NCI-H1105 (cell line): ENCODE measurements at places on chromosomes 1 and 21.

GRCh38 chr1:20587661-20588053 is 1.2 kb upstream of the CDA start:
- no peak for DNase-seq

DNA sequence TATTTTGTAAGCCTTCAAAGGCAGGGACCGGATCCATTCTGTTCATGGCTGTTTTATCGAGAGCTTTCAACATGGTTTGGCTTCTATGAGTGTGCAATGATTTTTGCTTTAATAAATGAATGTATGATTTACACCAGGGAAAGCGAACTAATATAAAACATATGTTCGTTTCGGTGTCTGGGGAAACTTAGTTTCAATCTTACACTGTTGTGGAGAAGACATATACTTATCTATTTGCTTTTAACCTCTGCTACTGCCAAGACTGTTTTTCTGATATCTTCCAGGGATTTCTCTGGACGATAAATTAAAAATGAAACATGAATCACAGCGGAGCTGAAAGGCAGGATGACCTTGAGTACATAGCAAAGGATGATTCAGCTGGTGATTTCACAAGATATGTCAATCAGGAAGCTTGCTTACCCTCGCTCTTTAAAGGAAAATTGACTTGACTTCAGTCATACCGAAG is 14.7 kb upstream of the CYYR1 start:
- no peak for DNase-seq

DNA sequence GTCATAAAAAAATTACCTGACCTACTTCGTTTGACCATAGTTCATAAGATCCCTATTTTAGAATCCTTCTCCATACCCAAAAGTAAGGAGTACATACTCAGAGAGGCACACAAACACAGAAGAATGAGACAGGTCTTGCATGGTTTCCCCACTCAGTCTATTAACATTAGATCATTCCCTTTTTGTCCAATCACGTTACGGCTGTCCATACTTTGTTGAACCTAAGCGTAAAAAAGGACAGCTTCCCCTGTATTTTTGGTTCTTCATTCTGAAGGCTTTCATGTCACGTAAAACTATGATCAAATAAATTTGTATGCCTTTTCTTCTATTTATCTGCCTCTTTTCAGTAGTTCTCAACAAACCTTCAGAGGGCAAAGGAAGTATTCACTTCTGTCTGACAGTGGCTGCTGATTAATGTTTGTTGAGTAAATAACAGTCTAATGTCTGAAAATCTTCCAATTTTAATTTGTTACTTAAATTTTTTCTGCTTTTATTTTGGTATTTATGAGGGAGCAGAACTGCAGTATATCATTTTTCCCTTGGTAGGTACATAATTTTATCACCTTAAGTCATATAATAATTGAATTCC is 16.4 kb downstream of the PKN2 start:
- DNase-seq = no peak

DNA sequence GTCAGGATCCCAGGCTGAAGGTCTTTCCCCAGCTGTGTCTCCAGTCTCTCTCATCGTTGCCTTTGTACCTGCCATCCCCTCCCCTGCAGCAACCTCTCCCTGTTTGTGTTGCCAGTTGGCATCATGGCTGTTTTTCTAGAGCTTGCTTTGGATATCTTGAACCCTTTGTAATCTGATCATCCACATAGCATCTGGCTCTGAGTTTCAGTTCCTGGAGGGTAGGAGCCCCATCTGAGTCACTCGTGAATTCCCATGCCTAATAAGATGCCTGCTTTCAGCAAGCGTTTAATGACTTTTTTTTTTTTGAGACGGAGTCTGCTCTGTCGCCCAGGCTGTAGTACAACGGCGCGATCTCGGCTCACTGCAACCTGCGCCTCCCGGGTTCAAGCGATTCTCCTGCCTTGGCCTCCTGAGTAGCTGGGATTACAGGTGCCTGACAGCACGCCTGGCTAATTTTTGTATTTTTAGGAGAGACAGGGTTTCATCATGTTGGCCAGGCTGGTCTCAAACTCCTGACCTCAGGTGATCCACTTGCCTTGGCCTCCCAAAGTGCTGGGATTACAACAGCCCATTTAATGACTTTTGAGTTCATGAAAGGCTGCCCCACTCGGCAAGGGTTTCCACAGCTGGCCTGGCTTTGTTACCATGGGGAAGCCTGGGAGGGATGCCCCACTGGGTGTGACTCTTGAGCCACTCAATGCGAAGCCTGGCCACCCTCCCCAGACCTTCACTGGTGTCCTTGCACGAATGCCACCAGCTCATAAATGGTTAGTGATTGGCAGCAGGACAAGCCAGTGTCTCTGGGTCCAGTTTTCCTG is 11.9 kb downstream of the ALPL start:
- DNase-seq = no peak

- DNase-seq = no peak
Measured at GRCh38 chr1:195909061-195909460, 699.2 kb downstream of the KCNT2 start.

GRCh38 chr1:168261390-168261789 is 19.3 kb upstream of the TBX19 start:
- no peak for DNase-seq

DNA sequence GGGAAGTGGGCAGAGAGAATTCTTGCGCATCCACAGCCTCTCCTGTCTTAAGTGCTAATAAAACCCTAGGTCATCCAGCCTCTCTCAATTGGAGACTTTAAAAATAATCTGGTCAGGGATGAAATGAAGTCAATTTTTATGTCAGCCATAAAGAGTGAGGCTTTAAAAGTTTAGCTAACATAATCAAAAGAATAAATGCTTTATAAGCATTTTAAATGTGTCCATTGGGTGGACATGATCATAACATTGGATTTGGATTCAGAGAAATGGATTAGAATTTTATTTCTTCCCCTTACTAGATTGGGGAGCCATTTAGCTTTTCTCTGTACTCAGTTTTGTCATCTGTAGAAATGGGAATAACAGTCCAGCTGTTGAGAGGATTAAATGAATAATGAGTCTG is 55.5 kb downstream of the PGM1 start:
- no peak for DNase-seq

DNA sequence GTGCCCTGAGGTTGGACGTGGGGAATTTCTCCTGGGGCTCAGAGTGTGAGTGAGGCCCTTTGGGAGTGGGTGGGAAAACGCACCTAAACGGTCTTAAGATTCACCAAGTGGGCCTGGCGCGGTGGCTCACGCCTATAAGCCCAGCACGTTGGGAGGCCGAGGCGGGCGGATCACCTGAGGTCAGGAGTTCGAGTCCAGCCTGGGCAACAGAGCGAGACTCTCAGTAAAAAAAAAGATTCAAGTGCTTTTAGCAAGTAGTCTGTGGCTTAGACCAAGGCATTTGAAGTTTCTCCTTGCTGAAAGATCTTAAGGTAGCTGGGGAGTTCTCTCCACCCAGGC is 1.4 kb downstream of the RPS8 start:
- DNase-seq = no peak

- DNase-seq = no peak
Measured at GRCh38 chr1:64917328-64917861, 49.0 kb downstream of the JAK1 start.

DNA sequence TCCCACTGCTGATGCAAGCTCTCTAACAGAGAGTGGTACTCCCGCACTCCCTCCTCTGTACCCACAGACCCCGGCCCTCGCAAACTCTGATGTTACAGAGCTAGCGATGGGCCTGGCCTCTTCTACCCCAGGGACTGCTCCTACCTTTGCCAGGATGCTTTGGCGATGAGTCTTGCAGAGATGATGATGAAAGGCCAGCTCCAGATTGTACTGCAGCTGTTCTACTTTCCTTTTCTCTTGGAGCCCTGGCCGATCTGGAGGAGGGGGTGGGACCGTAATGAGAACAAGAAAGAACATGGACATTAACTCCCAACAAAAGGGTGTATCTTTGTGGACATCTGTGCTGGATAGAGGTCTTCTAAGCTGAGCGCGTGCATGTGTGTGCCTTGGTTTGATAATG is 6.0 kb upstream of the LINGO4 start:
- no peak for DNase-seq

GRCh38 chr1:51578383-51579109 is 38.3 kb upstream of the OSBPL9 start:
- DNase-seq = no peak

DNA sequence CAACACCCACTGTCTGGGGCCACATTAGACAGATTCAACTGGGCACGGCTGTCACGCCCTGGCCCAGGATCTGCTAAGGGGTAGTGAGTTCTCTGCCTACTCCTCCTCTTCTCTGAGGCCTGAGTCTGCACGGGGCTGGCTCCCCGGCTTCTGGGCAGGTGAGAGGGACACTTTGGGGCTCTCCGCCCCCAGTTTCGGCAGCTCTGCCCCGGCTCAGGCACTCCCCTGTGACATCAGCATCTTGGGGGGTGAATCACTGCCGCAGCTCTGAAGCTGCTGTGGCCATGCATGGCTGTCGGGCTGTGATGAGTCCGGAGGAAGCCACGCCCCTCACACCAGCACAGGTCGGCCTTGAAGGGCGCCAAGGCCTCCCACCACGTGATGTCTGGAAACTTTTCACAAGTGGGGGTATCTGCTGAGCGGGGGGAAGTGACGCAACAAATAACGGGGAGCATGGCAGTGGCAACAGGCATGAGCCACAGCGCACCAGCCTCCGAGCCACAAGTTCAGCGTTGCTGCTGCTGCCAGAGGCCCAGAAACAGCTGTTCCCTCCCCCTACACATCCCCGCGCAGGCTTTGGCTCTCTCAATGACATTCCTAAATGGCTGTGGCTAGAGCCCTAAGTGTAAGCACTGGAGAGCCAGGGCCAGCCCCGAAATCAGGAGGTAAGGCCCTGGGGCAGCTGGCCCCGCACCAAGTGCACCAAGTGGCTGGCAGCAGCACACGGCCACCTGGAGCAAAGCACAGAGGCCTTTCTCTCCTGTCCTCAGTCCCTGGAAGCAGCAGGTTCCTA is 26.3 kb downstream of the ZBTB17 start:
- DNase-seq = no peak

DNA sequence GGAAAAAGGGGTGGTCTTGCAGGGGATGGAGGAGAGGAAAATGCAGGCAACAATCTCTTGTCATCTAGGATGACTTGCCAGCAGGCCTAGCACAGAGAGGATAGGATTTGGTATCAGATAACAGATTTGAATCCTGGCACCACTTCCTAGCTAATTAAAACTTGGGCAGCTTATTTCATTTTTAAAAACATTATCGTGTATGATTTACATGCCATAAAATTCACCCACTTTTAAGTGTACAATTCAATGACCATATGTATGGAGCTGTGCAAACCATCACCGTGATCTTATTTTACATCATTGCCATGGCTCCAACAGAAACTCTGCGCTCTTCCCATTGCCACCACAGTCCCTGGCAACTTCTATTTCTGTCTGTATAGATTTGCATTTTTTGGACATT is 6.9 kb downstream of the PYCR2 start:
- no peak for DNase-seq

- DNase-seq = no peak
Measured at GRCh38 chr1:199742547-199742946, 285.0 kb upstream of the NR5A2 start.

DNA sequence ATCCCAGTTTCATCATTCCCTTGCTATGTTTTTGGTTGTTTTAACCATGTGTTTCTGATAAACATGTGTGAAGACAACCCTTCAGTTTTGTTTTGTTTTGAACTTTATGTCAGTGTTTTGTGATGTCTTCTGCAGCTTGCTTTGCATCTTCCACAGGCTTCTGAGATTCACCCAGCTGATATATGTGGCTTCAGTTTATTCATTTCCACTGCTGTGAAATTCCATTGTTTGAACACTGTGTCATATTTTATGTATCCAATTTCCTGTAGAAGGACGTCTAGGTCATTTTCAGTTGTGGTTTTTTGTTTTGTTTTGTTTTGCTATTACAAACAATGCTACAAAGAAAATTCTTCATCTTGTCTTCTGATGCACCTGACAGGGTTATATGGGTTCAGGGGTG is 27.2 kb upstream of the SLC26A9 start:
- no peak for DNase-seq

DNA sequence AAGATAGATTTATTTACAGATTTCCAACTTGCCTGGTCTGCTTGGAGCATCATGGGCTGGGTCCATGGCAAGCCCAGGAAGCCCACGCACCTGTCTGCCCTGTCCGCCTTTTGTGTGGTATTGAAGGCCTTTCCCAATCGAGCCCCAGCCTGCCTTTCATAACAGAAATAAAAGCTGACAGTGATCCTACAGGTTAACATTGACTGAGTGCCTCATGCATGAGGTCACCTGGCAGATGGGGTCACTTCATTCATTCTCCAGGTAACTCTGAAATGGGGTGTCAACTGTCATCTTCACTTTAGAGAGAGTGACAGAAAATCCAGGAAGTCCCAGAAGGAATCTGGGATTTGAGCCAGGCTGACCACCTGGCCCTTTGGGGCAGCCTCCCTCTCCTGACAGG is 36.3 kb upstream of the CASZ1 start:
- DNase-seq = no peak

DNA sequence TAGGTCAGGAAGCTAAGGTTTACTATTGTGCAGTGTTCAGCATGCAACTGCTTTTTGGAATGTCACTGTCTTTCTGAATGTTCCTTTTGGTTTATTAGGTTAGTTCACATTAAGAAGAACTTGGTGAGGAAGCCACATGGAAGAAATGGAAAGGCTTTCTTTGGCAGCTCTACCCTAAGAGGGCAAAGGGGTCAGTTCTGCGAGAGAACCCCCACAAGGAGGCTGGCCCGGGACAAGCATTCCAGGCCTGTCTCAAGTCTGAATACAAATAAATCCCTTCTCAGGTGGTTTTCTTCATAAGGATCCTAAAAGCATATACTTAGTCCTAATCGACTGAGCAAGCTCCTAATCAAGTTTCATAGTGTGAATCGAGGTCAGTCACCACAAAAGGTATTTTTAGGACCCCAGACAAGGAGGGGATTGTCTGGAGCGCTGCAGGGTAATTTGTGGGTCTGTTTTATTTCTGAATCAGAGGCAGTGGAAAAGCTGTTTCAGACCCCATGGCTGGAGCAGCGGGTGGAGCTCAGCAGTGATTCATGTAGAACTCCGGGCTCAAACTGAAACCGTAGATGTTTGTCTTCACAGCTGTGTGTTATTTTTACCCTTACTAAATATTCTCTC is 63.3 kb downstream of the ERG start:
- no peak for DNase-seq

DNA sequence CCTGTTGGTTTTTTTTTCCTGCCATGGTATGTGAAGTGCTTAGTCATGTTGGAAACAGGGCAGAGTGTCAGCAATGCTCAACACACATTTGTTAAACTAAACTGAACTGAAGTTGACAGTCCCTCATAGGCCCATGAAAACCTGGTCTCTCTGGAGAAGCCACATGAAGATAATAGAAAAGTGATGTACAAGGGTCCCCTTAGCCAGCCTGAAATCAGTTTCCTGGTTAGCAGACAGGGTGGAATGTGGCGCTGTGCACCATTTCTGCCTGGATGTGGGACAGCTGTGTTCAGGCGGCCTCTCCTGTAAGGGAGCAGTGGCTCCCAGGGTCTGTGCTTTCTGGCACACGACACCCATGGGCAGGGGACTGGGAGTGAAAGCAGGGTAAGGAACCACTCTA is 9.9 kb upstream of the CHI3L1 start:
- no peak for DNase-seq

- peak; percentile 54 for DNase-seq
Measured at GRCh38 chr1:173903827-173904531, 13.1 kb downstream of the SERPINC1 start.
